AG09319 (cell line): ENCODE measurements at places on chromosomes 4 and X.

- no peak for DNase-seq
Measured at GRCh38 chr4:88953400-88953799, 103.6 kb downstream of the FAM13A start.

DNA sequence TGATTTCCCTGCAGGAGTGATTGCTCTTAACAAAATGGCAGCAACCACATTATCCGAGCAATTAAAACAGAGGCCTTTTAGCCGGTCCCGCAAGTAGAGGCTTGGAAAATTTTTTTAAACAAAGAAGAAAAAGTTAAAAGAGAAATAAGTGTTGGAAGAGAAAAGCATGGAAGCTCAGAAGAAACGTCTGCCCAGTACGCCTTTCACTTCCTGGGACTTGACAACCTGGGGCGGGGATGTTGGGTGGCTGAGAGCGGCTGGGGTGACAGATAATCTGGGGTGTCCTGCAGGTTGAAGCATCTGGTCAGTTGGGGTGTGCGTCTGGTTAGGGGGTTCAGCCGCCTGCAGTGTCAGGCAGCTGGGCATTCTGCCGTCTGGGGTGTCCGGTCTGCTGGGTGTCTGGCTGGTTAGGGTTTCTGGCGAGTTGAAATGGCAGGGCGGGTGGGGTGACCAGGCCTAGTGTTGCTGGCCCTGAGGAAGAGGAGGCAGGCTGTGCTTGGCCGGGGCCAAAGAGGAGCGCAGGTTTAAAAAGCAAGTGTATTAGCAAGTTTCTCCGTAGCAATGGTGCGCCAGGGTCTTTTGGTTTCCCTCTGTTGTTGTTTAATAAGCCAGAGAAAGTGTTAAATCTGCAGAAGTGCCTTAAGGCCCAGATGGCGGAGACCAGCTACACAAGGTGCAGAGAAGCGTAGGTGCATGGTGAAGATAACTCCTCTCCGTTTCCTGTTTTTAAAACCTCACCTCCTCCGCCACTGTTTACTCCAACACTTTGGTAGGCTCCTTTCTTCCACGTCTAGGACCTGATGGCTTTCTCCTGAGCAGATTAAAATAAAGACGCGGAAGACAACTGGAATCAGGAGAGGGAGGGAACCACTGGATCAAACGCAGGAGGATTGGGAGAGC lies 5.6 kb downstream of the HAND2 start:
- no peak for DNase-seq

GRCh38 chr4:5186271-5187064 lies 135.2 kb downstream of the STK32B start:
- DNase-seq: no peak

DNA sequence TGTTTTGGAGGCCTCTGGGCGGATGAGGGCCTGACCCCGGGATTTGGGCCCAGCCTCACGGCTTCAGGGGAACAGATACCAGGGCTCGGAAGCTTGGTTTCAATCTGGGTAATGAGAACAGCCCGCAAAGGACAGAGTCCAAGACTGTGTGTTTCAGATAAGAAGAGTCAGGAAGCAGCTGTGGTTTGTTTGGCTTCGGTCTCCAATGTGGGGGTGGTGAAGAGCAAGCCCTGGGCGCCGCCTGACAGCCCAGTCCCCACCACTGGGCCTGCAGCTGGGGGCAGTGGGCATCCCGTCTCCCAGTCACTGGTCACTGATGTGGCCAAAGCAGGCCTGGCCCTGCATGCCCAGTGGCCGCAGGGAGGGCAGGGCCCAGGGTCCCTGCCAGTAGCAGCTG lies 9.1 kb downstream of the WFS1 start:
- DNase-seq: no peak

DNA sequence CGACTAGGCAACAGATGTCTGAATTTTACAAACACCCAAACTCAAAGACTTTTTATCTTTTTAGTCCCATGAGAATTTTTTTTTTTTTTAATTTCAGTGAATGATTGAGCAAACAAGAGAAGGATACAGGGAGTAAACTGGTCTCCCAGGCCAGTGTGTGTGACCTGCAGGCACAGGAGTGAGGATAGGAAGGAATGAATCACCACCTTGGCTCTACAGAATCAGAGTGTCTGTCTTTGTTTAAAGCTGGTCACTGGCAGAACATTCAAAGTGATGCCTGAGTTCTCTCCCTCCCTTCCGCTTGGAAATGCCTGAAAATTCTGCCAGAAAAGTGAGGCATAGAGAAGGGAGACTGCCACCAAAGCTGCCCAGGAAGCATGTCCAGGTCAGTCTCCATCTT lies 69.5 kb downstream of the PARM1 start:
- DNase-seq: no peak

GRCh38 chr4:8738471-8738931 lies 133.1 kb downstream of the HMX1 start:
- DNase-seq: no peak

DNA sequence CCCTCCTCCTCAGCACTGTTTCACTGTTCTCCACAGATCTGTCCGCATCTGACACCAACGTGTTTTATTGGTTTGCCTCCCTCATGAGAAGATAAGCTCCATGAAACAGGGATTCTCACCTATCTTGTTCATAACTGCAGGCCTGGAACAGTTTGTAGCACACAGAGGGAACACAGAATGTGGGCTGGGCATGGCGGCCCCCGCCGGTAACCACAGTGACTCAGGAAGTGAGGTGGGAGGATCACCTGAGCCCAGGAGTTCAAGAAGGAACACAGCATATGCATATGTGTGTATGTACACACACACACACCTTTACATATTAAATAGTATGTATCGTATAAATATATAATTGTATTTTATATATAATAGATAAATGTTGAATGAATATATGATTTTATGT lies 168.6 kb downstream of the AFAP1 start:
- no peak for DNase-seq
